ENCODE measurements at places on chromosomes 1 and 21.
A peak's percentile ranks its signal among the peaks of the same experiment; 100 is the strongest.

DNA sequence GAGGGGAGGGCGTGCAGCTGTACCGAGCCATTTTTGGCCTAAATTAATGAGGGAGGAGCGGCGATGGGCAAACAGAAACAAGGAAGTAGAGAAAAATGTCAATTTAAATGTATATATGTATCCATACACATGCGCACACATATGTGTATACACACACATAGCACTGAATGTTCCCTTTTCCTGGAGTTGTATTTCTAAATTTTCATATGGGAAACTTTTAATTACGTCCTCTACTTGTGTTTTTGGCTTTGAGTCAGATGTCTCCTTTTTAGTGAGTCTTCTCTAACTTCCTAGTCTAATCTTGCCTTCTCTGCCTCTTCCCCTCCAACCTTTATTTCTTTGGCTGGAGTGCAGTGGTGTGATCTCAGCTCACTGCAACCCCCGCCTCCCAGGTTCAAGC is 15.4 kb upstream of the CYYR1 start:
- H3K27ac ChIP-seq, result no peak overlapping the region
- no peaks in the 10 kb centered on the region for H3K4me1 ChIP-seq
- DNase-seq, result no peak
- H3K4me3 ChIP-seq, result no peak overlapping the region
- H3K36me3 ChIP-seq, result no peaks in the 10 kb centered on the region

- peaks cover 48% of the 10 kb centered on the region for H3K4me1 ChIP-seq
- H3K36me3 ChIP-seq, result peaks cover 27% of the 10 kb centered on the region
- no peaks in the 10 kb centered on the region for H3K27me3 ChIP-seq
- DNase-seq, result no peak
- H3K27ac ChIP-seq, result peak overlapping the region; percentile 46
Measured at GRCh38 chr1:155514582-155515187, 47.9 kb downstream of the ASH1L start.

- H3K4me1 ChIP-seq, result peaks cover 13% of the 10 kb centered on the region
- H3K27me3 ChIP-seq, result peaks cover 5% of the 10 kb centered on the region
- no peak for DNase-seq
- no peak overlapping the region for H3K27ac ChIP-seq
Measured at GRCh38 chr1:202279806-202280205, 61.9 kb downstream of the UBE2T start.

- peak overlapping the region; percentile 56 for H3K27ac ChIP-seq
- H3K36me3 ChIP-seq, result no peaks in the 10 kb centered on the region
- H3K27me3 ChIP-seq, result no peaks in the 10 kb centered on the region
- no peak for DNase-seq
- H3K4me1 ChIP-seq, result peaks cover 77% of the 10 kb centered on the region
Measured at GRCh38 chr1:206713910-206714312, 29.2 kb downstream of the MAPKAPK2 start.

DNA sequence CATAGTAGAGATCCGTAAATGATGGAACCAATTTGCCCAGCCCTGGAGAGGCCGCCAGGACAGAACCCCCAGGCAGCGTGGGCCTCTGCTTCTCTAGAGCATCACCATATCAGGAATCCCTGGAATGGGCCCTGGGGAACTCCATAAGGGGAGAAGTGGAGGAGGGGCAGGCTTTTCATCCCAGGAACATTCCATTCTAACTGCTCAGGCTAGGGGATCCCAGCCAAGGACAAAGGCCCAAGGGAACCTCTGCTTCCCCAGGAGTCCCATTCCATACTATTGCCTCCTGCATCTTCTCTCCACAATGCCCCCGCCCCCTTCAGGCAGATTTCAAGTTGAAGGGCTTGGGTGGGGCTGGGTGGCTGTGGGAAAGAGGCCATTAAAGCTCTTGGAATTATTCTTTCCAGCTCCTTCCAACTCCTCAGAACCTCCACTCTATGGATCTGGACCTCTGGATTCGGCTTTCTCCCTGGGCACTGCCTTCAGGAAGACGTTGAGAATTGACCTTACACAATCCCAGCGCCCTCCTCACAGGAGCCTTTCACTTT is 6.0 kb downstream of the TRNP1 start:
- peaks cover 6% of the 10 kb centered on the region for H3K4me1 ChIP-seq
- no peaks in the 10 kb centered on the region for H3K36me3 ChIP-seq
- no peak overlapping the region for H3K27ac ChIP-seq
- peaks cover 25% of the 10 kb centered on the region for H3K27me3 ChIP-seq

- peaks cover 15% of the 10 kb centered on the region for H3K4me1 ChIP-seq
- no peaks in the 10 kb centered on the region for H3K27me3 ChIP-seq
- peak overlapping the region; percentile 31 for H3K27ac ChIP-seq
Measured at GRCh38 chr1:100277866-100278265, 11.8 kb downstream of the RTCA start.

- no peaks in the 10 kb centered on the region for H3K36me3 ChIP-seq
- H3K4me3 ChIP-seq, result no peak overlapping the region
- H3K27me3 ChIP-seq, result no peaks in the 10 kb centered on the region
- no peak for DNase-seq
Measured at GRCh38 chr1:147757015-147757990, 3.1 kb downstream of the GJA5 start.

DNA sequence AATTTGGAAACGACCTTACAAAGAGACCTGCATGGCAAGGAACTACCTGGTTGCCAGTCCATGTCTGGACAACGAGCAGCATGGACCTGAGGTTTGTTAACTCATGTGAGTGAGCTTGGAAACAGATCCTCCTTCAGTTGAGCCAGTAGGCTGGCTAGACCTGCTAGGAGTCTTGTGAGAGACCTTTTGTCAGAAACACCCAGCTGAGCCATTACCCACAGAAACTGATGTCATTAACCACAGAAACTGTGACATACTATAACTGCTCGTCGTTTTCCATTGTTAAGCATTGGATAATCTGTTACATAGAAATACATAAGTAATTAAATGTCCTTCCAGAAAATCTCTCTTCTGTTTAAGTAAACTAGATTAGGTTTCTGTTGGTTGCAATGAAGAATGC is 211.1 kb upstream of the C21orf91 start:
- H3K27me3 ChIP-seq, result no peaks in the 10 kb centered on the region
- H3K36me3 ChIP-seq, result no peaks in the 10 kb centered on the region
- no peak overlapping the region for H3K4me3 ChIP-seq
- peak; percentile 20 for DNase-seq

DNA sequence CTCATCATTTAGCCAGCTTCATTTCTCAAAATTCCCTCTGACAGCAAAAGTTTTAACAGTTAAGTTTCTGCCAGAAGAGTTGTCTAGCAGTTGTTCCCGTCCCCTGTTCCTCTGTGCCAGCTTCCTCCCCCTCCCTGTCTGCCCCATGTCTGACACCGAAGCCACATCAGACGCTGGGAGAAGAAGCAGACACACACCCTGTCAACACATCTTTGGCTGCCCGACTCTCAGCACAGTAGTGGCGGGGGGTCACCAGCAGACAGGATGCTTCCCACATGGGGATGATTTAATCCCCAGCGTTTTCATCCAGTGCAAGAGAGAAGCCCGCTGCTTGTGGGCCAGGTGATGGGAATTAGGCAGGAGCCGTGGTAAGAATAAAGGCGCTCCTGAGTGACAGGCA is 379.4 kb upstream of the RUNX1 start:
- H3K4me1 ChIP-seq, result peaks cover 26% of the 10 kb centered on the region
- peak; percentile 26 for DNase-seq

DNA sequence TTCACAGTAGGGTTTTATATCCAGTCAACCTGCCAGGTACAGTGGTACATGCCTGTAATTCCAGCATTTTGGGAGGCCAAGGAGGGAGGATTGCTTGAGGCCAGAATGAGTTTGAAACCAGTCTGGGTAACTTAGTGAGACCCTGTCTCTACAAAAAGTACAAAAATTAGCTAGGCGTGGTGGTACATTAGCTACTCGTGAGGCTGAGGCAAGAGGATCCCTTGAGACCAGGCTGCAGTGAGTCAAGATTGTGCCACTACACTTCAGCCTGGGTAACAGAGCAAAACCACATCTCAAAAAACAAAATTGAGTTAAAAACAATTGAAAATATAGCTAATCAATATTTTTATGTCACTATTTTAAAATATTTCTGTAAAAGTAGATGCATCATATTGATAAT is 33.2 kb downstream of the DDI2 start:
- H3K36me3 ChIP-seq, result peaks cover 43% of the 10 kb centered on the region
- H3K4me3 ChIP-seq, result no peak overlapping the region
- no peak for DNase-seq
- H3K27me3 ChIP-seq, result no peaks in the 10 kb centered on the region
- no peak overlapping the region for H3K27ac ChIP-seq
- H3K4me1 ChIP-seq, result no peaks in the 10 kb centered on the region

DNA sequence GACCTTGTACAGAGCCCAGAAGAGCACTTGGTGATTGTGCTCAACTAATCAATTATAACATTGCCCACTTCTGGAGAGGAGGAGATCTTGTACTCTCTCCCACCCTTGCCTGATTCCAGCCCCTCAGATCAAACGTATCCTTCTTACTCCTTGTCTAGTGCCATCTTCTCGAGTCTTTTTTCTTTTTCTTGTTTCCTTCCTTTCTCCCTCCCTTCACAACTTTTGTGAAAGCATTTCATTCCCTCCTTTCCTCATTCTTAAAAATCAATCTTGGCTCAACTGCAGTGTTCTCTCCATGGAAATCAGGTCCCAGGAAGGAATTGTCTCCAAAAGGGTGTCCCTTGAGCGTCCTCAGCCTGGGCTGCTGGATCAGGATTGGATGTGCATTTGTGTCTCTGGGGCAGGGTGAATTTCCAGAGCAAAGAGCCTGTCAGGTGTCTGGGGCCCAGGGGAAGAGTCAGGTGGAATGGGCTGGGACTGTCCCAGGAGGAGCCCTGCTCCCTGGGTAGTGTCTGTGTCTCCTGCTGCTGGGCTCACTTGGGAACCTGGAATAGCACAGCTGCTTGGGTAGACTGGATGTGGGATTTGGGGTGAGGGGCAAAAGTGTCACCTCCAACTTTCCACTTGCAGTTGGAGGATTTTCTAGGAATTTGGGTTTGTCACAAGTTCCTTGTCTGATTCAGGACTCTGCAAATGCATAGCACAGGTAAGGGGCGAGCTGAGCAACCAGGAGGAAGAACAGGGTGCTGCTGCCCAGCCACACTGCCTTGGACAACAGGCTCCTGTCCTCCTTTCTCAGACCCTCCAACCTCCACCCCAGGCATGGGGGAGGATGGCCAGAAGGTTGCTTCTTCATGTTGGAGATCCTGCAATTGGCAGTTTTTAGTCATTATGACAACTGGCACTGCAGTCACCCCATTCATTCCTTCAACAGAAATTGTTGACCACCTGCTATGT is 3.3 kb downstream of the SOX13 start:
- no peak overlapping the region for H3K27ac ChIP-seq
- peaks cover 13% of the 10 kb centered on the region for H3K4me1 ChIP-seq
- H3K27me3 ChIP-seq, result peaks cover 62% of the 10 kb centered on the region
- DNase-seq, result no peak
- no peaks in the 10 kb centered on the region for H3K36me3 ChIP-seq

Data from activated CD8-positive, alpha-beta T cell treated with anti-CD3 and anti-CD28 coated beads for 36 hours (primary cell).